Fibroblast of villous mesenchyme (primary cell): ENCODE measurements at places on chromosomes 16 and 17.

GRCh38 chr16:88715312-88716190, 9.2 kb downstream of the CTU2 start:
- no peak for DNase-seq

GRCh38 chr17:74532115-74532514, 840 bp upstream of the CD300LB start:
- DNase-seq, result no peak

DNA sequence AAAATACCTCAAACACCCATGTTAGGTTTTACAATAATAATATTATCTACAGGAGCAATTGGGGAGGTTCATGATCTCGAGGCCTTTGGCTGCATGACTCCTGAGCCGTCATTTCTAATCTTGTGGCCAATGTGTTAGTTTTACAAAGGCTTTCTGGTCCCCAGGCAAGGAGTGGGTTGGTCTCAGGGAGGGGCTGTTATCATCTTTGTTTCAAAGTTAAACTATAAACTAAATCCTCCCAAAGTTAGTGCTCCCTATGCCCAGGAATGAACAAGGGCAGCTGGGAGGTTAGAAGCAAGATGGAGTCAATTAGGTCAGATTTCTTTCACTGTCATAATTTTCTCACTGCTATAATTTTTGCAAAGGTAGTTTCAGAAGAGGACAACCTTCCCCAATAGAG, 9.1 kb upstream of the CCL5 start:
- no peak for DNase-seq

DNA sequence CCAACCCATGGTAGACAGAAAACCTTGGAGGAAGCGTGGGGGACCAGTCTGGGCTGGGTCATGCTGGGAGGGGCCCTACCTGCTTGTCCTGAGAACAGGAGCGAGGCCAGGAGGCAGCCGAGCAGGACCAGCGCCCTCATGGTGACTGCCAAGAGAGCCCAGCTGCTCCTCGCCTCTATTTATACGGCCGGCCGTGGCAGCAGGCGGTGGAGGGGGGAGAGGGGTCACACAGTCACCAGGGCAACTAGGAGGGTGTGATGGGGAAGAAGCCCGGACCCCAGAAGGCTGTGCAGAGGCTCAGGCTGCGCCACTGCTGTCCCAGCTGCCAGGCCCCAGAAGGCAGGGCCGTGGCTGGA, at the start of gene SRL:
SRL (minus strand) TSS at position 153 of the 356 bp plus-strand sequence; CDS start at position 140, 13 bp downstream.
- no peak for DNase-seq

- DNase-seq, result no peak
Measured at GRCh38 chr17:80815151-80815681, 176.4 kb upstream of the CHMP6 start.

DNA sequence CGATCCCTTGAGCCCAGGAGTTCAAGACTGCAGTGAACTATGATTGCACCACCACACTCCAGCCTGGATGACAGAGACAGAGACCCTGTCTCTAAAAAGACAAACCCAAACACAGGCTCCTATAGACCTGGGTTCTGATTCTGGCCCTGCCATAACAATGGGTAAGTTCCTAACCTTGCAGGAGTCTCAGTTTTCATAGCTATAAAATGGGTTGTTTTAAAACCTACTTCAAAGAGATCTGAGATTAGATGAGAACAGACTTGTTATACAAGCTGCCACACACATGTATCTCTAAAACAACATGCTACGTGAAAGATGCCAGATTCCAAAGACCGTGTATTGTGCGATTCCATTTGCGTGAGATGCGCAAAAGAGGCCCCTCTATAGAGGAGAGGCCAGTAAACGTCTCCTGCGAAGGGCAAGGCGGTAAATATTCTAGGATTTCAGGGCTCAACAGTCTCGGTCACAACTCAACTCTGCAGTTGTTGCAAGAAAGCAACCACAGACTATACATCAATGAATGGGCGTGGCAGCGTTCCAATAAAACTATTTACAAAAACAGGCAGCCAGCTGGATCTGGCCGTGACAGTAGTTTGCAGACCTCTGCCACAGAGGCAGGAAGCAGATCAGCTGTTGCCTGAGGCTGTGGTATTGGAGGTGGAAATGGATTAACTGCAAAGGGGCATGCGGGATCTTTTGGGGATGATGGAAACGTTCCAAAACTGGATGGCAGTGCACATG, 5.9 kb downstream of the CORO7 start:
- DNase-seq, result peak; percentile 99

- peak; percentile 71 for DNase-seq
Measured at GRCh38 chr17:68775318-68775717, 174.2 kb upstream of the FAM20A start.

GRCh38 chr16:81831722-81832126, 52.6 kb downstream of the PLCG2 start:
- no peak for DNase-seq

GRCh38 chr16:49643429-49644144, 212.3 kb downstream of the ZNF423 start:
- peak; percentile 7 for DNase-seq

GRCh38 chr16:30092373-30093010, 768 bp upstream of the TBX6 start:
- peak; percentile 46 for DNase-seq

GRCh38 chr17:82528484-82529265, 9.1 kb downstream of the FOXK2 start:
- DNase-seq, result peak; percentile 50

DNA sequence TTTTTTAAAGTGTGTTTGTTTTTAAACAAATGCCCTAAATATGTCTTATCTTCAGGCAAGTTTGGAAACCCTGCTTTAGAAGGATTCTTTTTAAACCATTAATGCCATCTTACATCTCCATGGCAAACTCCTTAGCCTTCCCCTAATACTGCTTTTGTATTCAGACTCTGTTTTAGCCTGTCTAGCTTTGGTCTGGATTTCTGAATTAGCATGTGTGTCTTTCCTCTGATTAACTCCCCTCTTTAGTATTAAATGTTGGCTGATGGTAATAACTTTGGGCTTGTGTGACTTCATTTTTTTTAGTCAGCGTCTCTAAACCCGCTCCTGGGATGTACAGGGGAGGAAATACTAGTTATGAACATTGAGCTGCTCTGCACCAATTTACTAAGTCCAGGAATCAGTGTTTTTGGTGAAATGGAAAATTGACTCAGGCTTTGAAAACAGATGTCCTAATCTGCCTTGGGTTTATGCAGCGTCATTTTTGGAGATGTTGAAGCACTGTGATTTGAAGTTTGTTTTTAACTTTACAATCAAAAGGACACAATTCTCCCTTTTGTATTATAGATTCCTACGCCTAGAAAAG, 22.2 kb downstream of the WIPF2 start:
- no peak for DNase-seq

GRCh38 chr17:68455901-68456338, 1.4 kb downstream of the WIPI1 start:
- peak; percentile 96 for DNase-seq

- no peak for DNase-seq
Measured at GRCh38 chr16:68403704-68404103, 44.6 kb downstream of the SMPD3 start.

DNA sequence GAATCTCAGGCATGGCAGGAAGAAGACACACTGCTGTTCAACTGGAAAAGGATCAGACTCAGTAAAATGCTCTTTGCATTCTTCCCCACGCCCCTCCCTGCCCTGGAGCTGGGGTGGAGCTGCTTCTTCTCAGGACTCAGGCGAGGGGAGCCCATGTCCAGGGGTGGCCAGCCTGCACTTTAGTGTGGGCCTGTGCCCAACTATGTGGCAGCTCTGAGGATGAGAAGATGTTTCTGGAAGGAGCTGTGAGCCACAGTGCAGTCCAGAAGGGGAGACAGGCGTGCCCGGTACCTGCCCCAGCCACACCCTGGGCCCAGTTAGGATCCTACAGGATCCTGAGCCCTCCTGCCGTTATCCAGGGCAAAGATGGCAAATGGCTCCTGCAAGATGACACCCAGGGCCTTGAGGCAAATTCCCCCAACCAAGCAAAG, 120.3 kb downstream of the ANKRD11 start:
- DNase-seq, result peak; percentile 71

DNA sequence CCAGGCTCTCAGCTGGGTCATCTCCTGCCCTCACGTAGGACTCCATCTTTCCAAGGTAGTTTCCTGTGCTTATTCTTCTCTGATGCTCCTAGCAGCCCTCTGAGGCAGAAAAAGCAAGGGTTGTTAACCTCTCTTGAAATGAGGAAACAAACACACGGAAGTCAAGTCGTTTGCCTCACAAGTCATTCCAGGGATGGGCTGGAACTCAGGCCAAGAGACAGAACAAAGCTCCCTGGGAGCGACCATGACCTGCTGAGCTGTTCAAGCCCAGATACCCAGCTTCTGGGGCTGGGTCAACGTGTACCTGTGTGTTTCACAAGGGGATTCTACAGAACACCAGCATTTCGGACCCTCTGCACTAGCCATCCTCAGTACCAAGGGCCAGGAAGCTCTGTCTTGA, 28.1 kb downstream of the SRL start:
- DNase-seq, result peak; percentile 32

DNA sequence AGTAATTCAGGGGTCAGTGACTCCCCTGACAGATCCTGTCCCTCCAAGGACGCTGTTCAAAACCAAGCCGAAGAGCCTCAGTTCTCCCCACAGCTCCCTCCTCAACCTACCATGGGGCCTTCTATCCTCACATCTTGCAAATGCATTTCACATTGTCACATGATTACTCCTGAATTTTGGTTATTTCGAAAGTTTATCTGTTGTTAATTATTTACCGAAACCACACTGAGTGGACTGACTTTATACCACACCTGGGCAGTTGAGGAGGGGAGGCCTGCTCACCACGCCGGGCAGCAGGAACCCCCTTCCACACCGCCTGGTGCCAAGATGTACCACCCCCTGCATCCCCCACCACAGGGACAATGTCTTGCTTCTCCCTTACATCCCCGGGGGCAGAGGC, 4.7 kb downstream of the TIMP2 start:
- no peak for DNase-seq

GRCh38 chr16:70429888-70430666, 8.8 kb downstream of the ST3GAL2 start:
- DNase-seq, result no peak

DNA sequence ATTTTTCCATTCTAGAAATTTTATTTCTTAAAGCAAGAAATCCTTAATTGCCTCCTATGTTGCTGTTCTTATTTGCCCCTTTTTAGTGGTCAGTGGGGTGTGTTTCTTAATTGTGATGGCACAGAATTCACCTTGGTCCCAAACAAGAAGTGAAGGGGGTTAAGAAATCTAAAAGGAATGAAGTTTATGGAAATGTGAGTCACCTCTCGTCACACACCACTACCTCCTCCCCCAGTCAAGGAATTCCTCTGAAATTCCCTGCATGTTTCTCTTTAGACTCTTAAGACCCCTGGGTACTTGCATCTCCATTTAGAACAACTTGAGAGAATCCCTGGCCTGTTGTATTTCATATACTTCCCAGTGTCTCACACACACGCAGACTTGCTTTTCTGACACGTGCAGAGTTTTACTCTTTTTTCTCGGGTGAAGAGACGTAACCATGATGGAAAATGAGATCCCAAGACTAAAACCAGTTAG, 247.4 kb downstream of the PRKCA start:
- peak; percentile 75 for DNase-seq

- no peak for DNase-seq
Measured at GRCh38 chr17:13986855-13987254, 82.4 kb upstream of the COX10 start.

DNA sequence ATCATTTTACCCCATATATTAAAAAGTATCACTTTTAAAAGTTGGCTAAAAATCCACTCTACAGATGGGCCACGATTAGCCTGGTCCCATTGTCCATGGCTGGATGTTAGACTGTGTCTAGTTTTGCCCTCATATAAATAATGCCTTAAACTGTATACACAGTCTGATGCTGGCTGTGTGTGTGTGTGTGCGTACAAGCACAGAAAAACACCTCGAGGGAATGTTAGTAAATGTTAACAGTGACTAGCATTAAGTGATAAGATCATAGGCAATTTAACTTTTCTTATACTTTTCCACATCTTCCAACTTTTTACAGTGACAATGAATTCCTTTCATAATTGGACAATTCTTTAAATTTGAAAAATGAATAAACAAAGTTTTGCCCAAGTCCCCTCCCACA, 8.2 kb downstream of the NOS2 start:
- DNase-seq, result no peak

DNA sequence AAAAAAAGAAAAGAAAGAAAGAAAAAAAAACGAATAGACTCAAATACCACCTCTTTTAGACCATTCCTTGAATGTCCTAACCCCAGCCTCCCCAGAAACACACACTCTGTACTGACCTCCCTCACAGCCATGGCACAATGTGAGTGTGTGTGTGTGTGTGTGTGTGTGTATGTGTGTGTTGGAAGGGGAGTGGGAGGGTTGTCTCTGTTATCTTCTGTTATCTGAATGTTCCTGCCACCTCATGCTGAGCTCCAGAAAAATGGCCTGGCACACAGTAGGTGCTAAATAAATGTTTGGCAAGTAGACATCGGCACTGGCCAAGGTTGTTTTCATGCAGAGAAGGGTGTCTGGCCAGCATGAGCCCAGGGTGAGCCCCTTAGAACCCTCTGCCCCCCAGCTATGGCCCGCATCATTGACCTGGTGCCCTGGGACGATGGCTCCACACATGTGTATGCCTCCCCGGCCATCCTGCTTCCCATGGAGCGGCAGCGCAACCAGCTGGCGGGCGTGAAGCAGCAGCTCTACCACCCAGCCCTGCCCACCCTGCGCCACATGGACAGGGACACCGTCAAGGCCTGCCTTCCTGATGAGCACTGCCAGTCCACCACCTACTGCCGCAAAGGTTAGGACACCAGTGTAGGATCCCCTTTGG, 6.6 kb upstream of the CNGB1 start:
- DNase-seq, result no peak

DNA sequence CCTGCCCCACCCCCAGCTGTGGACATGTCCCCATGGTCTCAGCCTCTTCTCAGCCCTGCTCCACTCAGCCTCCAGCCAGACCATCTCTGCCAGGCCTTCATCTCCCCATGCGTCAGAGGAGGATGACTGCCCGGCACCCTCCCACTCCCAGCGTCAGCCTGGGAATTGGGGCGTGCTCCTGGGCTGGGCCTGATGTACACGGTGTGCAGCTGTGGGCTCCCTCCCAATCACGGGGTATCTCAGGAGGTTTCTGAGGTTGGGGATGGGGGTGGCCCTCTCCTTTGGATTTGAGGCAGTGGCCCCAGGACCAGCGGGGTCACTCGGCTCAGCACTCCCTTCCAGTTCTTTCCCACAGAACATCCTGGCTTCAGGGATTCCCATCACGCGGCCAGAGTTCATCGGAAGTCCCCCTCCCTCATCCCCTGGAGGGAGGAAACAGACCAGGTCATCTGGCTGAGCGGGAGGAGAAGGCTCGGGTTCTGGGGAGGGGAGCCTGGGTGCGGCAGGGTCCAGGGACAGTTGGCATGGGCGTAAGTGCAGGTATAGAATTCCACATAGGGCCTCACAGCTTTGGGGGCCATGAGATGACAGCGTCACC, 36.9 kb downstream of the SOCS3 start:
- peak; percentile 84 for DNase-seq

- no peak for DNase-seq
Measured at GRCh38 chr17:39101091-39101490, 50.3 kb downstream of the PLXDC1 start.

DNA sequence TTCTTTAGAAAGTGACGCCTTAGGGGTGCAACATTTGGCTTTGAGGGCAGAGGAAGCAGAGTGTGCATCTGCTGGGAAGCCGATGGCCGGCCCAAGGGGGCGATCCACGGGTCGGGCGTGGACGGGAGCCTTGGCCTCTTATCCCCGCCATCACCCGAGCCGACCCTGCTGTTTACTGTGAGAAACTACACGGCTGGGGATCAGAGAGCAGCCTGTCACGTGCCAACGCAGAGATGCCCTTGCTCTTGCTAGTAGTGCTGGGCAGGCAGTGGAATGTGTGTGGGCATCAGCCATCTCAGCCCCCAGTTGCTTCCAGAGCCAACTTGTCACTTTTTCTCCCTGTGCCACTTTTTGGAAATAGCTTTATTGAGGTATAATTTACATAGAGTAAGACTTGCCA, 26.7 kb upstream of the ITGB4 start:
- no peak for DNase-seq
